ENCODE measurements at places on chromosomes 13 and 19. TPM values are rescaled to one million over a fixed set of nuclear protein-coding genes. Genes with fewer than 3 reads are reported as not detected.

The NRTN gene
- total RNA-seq, result 0.18 TPM

The FFAR2 gene
- total RNA-seq, result not detected

The SPTBN4 gene
- total RNA-seq, result 0.83 TPM

The ZNF570 gene
- 8.1 TPM for total RNA-seq
